ENCODE measurements at places on chromosomes 2 and 18.
A peak's percentile ranks its signal among the peaks of the same experiment; 100 is the strongest.

DNA sequence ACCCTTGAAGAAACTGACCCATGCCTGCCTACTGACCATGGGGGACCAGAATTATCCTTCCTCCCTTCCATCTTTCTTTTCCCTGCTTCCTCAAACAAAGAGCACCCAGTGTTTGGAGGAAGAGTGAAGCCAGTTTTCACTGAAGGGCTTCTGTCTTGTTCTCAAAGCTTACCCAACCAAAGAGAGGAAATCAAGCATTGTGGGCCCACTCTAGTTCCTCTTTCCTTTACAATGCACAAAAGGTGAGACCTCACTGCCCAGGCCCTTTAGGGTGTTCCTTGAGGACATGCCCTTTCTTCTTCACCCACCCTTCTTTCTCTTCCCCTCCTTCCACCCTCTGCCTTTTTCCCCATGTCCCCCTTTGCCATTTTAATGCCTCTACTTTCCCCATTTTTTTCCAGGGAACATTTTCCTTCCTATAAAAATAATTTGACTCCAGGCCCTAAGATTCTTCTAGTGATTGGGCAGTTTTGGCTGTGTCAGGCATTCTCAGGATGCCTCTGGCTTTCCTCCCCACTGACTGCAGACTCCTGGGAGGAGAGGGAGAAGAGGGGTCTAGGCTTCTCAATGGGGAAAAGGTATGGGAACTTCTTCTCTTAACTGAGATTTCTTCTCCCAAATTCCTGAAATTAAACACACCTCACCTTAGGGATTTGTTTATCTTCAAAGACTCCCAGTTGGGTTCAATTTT, 126.6 kb upstream of the RMDN2 start:
- DNase-seq: no peak

DNA sequence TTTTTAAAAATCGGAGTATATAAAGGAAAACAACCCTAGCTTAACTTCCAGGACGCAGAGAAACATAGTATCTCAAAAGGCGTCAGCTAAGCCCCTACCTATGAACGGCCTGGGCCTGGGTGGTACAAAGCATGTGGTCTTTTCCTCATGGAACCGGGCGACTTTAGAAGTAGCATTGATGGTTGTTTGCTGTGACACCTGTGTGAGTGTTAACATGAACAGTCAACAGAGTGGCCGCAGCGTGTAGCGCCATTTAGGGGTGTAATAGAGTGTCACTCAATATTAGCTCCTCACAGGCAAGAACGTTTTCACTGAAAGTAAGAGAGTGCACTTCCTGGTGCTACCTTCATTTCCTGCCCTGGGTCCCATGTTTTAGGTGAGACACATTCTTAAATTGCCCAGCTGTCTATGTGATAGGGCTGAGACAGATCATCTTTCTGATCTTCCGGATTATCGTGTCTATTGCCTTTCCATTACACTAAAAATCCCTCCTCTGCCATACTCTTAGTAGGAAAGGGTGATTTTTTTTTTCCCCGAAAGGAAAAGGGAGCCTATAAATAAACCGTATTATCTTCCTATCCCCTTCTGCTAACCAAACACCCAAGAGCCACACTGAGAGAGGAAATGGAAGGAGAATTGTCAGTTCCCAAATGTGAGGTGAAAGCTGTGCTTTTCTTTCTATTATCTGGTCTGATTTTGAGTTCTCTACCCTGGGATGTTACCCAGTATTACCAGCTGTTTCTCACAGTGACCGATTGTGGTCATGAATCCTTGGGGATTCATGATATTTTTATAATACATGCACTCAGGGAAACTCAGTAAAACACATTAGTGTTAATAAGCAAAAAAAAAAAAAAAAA, 1.3 kb downstream of the GORASP2 start:
- peak; percentile 64 for DNase-seq

GRCh38 chr2:18271370-18272147, 288.9 kb downstream of the RDH14 start:
- DNase-seq: no peak

GRCh38 chr18:50469380-50469781, 90.5 kb upstream of the MAPK4 start:
- DNase-seq: no peak

- DNase-seq: no peak
Measured at GRCh38 chr2:162688403-162688802, 150.2 kb downstream of the KCNH7 start.

- DNase-seq: no peak
Measured at GRCh38 chr2:46923041-46923528, 7.5 kb upstream of the MCFD2 start.

DNA sequence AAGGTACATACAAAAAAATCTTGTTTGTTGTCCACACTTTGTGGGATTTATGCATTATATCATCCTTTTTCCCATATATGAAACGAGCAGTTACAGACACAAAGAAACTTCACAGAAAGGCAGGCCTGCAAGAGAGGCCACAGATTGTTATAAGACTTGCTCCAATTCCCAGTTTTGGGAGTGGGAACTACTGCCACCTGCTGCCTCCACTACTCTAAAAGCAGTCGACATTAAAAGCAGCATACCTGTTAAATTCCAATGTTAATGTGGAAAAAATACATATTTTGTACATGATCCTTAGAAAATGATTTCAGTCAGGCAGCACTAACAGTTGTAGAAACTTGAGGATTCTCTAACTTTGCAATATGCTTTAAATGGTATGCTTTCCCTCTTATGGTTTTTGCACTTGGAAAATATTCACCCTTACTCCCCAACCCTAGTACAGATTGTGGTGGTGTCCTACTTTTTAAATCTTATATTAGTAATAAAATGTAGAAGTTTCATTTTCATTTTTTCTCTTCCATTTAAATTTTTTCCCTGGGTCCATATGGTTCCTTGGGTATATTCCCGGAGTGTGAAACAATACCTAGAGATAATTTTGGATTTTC, 37.9 kb downstream of the SLC38A11 start:
- DNase-seq: no peak

- DNase-seq: no peak
Measured at GRCh38 chr18:11955239-11956029, 25.9 kb upstream of the IMPA2 start.

- no peak for DNase-seq
Measured at GRCh38 chr2:42813763-42814162, 21.4 kb upstream of the HAAO start.

DNA sequence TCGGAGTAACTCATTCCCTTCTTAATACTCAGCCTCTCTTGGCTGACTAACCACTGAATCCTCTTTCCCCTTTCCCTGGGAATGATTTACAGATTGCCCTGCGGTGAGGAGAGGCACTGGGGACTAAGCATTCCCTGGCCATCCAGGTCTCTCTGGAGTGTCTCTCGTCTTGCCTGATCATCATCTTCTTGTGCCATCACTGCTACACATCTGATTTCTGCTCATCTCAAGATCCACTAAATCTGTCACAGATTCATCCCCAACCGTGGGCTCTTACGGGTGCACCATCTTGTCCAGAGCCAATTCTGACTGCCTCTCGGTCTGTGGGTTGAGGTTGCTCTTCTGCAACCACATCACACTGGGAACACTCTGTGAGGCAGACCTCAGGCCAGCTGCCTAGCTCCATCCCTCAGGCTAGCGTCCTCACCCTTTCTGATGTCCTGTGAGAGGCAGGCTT, 12.0 kb downstream of the SFTPB start:
- no peak for DNase-seq

DNA sequence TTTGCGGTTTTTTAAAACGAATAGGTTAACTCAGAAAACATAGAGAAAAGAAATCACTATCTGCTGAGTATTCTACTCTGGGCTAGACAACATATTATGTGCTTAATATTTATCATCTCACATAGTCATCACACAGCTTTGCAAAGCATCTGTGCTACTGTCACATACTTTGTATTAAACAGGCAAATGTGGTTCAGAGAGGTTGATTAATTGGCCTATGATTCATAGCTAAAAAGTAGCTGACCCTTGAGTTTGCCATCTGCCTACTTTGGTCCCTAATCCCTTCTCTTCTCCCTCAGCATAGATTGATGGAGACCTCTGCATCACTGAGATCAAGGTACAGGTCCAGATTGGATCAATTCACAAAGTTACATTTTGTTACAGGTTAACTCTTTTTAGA, 21.4 kb downstream of the ANKRD30B start:
- no peak for DNase-seq

- DNase-seq: no peak
Measured at GRCh38 chr18:63795606-63796005, 20.4 kb downstream of the SERPINB7 start.

GRCh38 chr2:183063083-183063482, 15.5 kb upstream of the DUSP19 start:
- no peak for DNase-seq

GRCh38 chr2:86221066-86221684, 21.9 kb downstream of the MRPL35 start:
- DNase-seq: peak; percentile 60

- DNase-seq: no peak
Measured at GRCh38 chr2:220053919-220054318, 426.5 kb downstream of the SLC4A3 start.

GRCh38 chr2:30915486-30915885, 108.2 kb upstream of the CAPN13 start:
- DNase-seq: peak; percentile 3

GRCh38 chr2:6576302-6576701, 289.4 kb downstream of the CMPK2 start:
- no peak for DNase-seq

- no peak for DNase-seq
Measured at GRCh38 chr2:234029150-234029733, 21.3 kb upstream of the SPP2 start.

DNA sequence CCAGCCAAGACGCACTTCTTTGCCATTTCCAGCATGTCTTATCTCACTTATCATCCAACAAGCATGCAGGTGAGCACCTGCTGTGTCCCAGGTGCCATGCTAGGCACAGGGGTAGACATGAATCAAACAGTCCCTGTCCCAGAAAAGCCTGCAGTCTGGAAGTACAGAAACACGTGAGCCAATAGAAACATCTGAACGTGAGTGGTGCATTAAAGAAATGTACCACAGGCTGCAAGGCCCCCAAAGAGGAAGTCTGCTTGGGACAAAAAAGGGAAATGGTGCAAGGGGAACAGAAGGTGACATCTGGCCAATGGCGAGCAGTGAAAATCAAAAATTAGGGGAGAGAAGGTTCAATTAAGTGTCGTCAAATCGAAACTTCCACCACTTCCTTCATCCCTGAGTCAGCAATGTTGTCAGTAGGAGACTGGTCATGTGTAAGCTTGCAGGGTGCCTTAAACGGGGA, 17.6 kb upstream of the TMEM247 start:
- DNase-seq: no peak

GRCh38 chr18:46859855-46860254, 57.5 kb downstream of the PIAS2 start:
- DNase-seq: no peak

DNA sequence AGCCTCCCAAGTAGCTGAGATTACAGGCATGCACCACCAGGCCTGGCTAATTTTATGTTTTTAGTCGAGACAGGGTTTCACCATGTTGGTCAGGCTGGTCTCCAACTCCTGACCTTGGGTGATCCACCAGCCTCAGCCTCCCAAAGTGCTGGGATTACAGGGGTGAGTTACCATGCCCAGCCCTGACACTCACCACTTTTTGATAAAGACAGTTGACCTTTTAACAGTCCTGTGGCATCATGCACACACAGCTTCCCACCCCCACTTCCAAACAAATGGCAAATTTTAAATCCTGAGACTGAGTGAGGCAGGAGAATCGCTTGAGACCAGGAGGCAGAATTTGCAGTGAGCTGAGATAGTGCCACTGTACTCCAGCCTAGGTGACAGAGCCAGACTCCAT, 6.2 kb upstream of the DNAJB2 start:
- DNase-seq: no peak

DNA sequence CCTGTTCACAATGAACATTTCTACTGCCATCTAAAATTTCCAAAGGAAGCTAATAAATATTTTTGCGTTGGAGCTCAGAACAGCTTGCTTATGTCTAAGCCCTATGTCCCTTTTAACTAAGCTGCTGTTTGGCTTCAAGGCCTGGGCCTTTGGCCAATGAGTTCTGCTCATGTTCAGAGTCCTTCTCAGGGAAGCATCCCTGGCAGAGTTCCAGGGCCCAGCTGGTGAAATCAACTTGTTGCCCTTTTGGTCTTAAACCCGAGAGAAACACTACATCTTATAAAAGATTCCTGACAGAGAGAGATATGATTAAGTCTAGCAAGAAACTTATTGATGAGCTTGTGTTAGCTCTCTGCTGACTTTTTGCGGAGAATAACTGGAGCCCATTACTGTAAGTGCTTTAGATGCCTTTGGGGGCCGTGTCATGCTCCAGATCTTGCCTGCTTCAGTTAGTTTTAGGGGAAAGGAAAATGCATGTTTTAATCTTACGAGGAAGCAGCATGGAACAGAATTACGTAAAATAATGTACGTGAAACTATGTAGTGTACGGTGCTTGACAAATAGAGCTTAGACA, 102.5 kb upstream of the NOSTRIN start:
- no peak for DNase-seq

- DNase-seq: no peak
Measured at GRCh38 chr2:161370981-161371380, 45.1 kb upstream of the TBR1 start.

DNA sequence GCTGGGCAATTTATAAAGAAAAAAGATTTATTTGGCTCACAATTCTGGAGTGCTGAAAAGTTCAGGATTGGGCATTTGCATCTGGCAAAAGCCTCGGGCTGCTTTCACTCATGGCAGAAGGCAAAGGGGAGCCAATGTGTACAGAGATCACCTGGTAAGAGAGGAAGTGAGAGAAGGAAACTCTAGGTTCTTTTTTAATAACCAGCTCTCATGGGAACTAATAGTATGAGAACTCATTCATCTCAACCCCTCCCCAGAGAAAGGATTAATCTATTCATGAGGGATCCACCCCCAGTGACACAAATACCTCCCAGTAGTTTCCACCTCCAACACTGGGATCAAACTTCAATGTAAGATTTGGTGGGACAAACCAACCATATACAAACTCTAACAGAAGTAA, 129.0 kb downstream of the EVA1A start:
- DNase-seq: no peak

- DNase-seq: no peak
Measured at GRCh38 chr2:10524851-10525572, 76.9 kb upstream of the ODC1 start.

GRCh38 chr2:19664646-19665045, 237.1 kb downstream of the TTC32 start:
- DNase-seq: no peak

DNA sequence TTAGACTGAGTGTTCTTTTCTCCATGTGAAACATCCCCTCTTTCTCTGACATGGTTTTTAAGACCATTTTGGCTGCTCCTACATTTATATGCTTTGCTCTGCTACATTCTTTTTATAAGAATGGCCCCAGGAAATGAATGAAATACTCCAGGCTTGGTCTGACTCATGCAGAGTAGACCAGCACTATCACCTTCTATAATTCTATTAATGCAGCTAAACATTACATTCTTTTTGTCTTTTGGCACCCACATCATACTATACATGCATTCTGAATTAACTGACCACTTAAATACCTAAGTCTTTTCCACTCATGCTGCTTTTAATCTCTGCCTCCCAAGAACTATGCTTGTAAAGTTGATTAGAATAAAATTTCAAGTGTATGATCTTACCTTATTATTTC, 94.1 kb downstream of the AAK1 start:
- no peak for DNase-seq

- DNase-seq: no peak
Measured at GRCh38 chr2:53188851-53189510, 578.6 kb upstream of the CHAC2 start.

GRCh38 chr2:159017837-159018236, 49.4 kb downstream of the TANC1 start:
- no peak for DNase-seq

GRCh38 chr18:14053661-14054060, 78.6 kb downstream of the ZNF519 start:
- no peak for DNase-seq

GRCh38 chr18:13272416-13272815, 53.9 kb downstream of the LDLRAD4 start:
- no peak for DNase-seq

- DNase-seq: no peak
Measured at GRCh38 chr2:240819126-240819857, 727 bp downstream of the KIF1A start.

Data from activated T-cell treated with anti-CD3 and anti-CD28 coated beads, Interleukin-2, amount 50 U/mL, for 72 hours (primary cell).